CD4-positive, alpha-beta T cell (primary cell): ENCODE measurements at places on chromosomes 7 and 10.
A peak's percentile ranks its signal among the peaks of the same experiment; 100 is the strongest.

GRCh38 chr7:104160375-104160774 is 47.4 kb downstream of the ORC5 start:
- no peak for DNase-seq

GRCh38 chr7:45001138-45001694 is 1.2 kb downstream of the CCM2 start:
- DNase-seq = peak; percentile 29

DNA sequence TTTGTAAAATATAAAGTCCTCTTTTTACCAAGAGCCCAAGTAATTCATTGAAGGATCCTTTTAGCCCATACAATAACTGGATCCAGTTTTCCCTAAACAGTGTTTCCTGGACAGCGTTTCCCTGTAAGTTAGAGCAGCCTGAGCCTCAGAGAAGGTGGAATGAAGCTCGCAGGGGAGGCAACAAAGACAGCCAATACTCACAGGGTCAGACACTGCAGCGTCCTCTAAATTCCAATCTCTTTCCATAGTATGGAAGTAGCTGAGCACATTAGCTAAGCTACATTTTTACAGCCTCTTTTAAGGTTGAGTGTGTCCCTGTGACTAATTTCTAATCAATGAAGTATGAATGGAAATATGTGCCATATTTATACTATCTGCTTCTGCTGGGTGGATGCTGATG is 193.5 kb downstream of the GRM3 start:
- no peak for DNase-seq

- DNase-seq = no peak
Measured at GRCh38 chr7:78703391-78703790, 750.1 kb downstream of the MAGI2 start.

DNA sequence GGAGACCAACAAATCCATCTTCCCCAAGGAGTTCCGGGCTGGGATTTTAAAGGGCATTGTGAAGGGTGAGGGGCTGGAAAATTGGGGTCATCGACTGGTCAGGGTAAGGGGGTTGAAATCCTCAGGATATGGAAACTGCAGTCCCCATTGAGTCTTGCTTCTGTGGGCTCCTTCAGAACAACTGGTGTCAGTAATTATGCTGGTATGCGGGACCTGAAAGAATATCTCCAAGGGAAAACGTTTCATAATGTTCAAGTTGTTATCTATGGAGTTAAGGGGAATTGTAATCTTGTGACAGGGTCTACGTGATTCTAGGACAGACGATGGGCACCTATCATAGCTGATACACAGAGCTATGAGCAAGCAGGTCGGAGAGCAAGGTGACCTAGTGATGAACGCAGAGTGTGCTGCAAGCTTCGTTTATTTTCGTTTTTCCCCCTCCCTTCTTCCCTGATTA is 494 bp upstream of the RHBDD2 start:
- DNase-seq = no peak

- DNase-seq = no peak
Measured at GRCh38 chr7:71535616-71536015, 403.7 kb downstream of the GALNT17 start.

DNA sequence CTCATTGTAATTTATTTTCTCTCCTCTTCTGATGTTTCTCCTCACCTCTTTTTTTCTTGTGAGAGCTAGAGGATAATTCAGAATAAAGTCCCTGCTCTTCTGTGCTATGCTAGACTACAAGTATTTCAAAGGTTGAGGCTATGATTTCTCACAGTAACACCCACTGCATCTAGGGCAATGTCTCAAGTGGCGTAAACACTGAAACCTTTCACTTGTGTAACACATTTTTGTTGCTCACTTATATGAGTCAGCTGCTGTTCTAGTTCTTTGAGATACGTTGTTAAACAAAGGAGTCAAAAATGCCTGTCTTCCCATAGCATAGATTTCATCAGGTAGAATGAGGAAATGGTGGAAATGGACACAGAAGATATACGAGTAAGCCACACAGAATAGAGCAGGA is 305.1 kb upstream of the PITRM1 start:
- no peak for DNase-seq

DNA sequence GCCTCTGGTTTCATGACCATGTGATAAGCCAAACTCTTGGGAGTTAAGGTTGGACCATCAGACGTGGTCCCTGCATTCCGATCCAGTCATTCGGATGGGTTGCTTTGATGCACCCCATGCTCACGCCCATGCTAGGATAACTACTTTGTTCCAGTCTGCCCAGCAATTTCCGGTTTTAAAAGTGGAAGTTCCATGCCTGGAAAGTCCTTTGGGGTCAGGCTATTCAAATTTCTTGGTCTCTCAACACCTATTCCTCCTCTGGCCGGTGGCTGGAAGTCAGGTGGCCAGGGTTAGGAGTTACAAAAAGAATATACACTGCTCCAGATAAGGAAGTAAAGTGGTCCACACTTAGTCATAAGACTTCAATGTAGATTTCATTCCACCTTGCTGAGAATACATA is 37.7 kb upstream of the HABP2 start:
- DNase-seq = no peak

DNA sequence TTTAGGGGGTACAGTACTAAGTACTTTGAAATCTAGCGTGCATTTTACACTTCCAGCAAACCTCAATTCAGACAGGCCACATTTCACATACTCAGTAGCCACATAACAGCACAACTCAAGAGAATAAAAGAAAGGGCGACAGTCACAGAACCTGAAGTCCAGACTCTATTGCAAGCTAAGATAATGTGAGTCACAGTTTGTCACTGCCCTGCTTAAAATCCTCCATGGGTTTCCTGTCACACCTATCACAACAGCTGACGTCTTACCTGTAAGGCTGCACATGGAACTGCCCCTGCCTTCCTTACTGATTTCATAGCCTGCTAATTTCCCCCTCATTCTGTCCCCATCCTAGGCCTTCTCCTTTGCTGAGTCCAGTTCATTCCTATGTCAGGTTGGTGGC is 16.1 kb upstream of the CDK14 start:
- DNase-seq = no peak
